Activated effector memory CD4-positive, alpha-beta T cell treated with anti-CD3 and anti-CD28 coated beads, Interleukin-2, amount 50 U/mL, for 16 hours (primary cell): ENCODE measurements at places on chromosomes 13 and 19.

DNA sequence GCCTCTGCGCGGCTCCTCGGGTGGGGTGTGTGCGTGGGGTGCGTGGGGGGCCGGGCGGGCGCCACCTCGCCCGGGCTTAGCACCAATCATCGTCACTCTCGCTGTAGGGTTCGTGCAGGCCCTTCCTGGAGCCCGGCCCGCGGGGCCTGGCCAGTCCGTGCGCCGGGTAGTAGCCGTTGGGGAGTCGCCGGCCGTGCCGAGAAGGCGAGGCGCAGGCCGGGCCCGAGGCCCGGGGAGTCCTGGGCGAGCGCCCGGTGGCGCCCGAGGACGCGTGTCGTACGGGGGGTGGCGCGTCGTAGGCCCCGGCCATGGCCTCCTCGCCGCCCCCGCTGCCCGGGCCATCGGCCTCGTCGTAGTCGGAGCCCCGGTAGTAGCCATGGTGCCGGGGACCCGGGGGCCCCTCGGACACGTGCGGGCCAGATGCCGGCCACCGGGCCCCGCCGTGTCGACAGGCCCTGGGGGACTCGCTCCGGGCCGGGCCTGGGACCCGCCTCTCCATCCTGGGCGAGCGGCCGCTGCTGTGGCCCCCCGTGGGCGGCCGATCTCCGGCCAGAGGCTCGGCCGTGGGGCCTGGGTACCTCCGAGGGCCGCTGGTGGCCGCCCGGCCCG, 57.1 kb downstream of the IER2 start:
- no peak for DNase-seq

GRCh38 chr19:53537521-53538377, at the start of gene ZNF331:
Gene ZNF331 (plus strand): TSS chr19:53538145. CDS start chr19:53569377, 31,232 bp downstream.
- peak; percentile 96 for DNase-seq

- no peak for DNase-seq
These were observed 193.3 kb downstream of the PCDH9 start for GRCh38 chr13:67036699-67037457.

DNA sequence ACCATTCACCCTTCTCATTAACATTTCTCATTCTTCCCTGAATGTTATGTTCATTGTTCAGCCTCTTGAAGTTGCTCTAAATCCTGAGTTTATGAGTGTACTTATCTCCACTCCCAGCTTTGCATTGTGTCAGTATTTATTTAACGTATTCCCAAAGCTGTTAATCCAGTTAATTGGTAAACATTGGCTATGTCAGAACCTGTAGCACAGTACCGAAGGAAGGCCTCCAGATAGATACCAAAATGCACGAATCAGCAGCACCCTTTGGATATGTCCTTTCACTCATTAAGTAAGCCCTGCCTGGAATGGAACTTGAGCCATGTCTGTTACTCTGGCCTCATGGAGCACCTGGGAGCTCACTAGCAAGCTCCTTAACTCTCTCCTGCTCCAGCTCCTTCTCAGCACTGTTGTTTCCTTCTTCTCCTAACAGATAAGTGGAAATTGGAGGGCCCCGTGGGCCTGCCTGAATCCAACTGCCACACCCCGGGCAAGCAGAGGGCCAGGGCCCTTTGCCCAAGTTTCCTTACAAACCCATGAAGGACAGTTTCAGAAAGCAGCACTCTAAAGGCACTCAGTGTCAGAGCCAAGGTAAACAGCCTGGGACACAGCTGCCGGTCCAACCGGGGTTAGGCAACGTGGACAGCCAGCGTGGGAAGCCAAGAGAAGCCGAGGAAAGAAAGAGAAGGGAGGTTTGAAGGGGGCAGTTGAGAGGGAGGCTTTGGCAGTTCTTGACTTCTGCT, 155.0 kb upstream of the SERP2 start:
- DNase-seq: no peak

- DNase-seq: no peak
These were observed 14.7 kb upstream of the EVI5L start for GRCh38 chr19:7815325-7815724.

- DNase-seq: no peak
These were observed 5.2 kb downstream of the TGDS start for GRCh38 chr13:94590744-94591143.

DNA sequence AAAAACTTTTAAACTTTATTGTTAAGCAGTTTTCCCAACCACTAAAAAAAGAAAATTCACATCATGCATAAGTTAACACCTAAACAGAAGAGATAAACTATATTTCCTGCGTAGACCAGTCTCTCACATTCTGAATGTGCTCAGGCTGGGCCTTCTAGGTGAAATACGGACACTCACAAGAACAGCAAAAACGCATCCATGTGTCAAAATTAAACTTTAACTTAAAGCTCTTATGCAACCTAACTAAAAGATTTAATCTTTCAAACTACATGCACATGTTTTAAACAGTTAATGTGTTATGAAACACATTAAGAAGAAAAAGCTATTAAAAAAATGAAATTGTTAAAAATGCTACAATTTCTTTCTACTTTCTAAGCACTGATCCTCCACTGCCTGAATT, 2.6 kb downstream of the SAFB2 start:
- no peak for DNase-seq

- no peak for DNase-seq
These were observed 400 bp upstream of the SERP2 start for GRCh38 chr13:44373247-44373600.

DNA sequence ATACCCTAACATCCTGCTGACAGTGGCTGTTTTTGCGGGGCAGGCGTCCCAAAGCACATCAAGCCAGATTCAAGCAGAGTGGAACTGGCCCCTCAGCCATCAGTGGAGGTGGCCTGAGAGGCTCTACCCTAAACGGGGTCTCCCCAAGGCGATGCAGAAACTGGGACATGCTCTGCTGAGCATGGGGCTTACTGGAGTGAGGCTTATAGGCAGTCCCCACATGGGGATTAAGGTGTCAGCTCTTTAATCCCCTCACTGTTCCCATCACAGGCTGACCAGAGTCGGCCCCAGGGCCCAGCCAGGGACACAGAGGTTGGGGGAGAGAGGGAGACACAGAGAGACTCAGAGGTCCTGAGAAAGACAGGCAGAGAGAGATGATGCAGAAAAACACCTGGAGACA, 17.0 kb downstream of the CYP2F1 start:
- DNase-seq: no peak

DNA sequence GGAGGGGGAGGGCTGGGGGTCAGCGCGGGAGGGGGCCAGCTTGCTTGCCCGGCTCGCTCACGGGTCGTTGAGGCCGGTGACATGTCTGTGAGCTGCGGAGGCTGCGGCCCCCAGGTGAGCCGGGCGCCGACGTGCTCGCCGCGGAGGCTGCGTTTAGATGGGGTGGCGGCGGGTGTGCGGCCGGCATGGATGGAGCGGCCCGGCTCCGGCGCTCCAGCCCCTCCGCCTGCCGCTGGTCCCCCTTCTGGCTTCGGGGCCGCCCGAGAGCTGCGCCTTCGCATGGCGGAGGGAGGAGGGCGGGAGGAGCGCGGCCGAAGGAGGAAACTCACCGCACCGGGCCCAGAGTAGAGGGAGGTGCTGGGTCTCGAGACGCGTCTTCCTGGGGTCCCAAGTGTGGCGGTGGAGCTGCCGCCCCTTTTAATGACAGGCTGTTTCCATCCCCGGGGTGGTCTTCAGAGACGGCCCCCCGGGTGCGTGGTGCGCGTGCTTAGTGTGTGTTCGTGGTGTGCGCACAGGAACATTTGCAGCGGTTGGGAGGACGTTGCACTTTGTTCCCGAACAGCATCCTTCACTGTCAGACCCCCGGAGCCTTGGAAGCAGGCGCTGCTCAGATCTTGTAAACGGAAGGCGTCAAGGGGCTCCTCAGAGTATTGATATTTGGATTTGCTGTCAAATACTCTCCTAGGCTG, at the start of gene AKAP11:
Gene AKAP11 (plus strand): TSS at position 38 of the 689 bp plus-strand sequence. CDS start 14,197 bp downstream, outside the sequence.
- DNase-seq: peak; percentile 83

GRCh38 chr13:44516771-44517170, 59.4 kb downstream of the TSC22D1 start:
- no peak for DNase-seq

DNA sequence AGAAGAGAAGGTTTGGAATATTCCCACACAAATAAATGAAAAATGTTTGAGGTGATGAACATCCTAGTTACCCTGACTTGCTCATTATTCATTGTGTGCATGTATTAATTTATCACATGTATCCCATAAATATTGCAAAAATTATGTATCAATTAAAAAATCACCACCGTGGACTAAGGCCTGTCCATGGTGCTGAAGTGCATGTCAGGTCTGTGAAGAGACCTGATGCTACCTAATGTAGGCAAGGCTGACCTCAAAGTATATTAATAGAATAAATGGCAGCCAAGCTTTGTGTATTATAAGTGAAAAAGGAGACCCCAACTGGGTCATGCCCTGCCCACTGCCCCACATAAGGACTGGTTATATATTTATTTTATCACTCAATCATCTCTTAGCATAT, 34.4 kb upstream of the ZNF835 start:
- DNase-seq: no peak

GRCh38 chr13:79581870-79582315, 100.9 kb downstream of the NDFIP2 start:
- no peak for DNase-seq

DNA sequence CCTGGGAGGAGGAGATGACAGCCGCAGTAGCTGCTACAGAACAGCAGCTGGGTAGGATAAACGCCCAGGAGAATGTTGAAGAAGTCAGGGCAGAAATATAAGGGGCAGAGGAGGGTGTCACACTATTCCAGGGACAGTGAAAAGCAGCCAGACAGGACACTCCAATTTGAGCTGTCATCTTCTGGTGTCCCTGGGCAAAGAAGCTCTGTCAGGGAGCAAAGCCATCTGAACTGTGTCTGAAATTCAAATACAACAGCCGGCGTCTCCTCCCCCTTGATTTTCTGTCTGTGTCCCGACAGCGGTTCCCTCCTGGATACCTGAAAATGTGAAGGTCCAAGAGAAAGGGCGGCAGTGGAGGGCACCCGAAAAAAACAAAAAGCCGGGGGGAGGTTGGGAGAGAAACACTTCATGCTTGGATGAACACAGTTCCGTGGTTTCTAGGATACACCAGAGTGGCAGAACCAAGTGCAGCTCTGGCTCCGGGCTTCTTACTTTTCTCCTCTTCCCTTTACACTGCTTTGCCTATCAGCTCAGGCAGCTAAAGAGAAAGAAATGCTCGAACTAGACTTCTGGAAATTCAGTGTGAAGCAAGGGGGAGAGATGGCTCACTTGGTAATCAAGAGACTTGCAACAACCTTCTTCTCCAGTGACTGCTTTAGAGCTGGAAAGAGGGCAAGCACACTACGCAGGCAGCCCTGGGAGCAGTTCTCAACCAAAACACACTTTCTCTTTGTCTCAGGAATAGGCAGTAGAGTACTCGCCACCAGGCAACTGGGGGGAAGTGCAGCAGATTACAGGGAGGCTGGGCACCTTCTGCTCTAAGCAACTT, 465.6 kb downstream of the ITGBL1 start:
- no peak for DNase-seq
